NCI-H510A (cell line): ENCODE measurements at places on chromosomes 3 and 15.

DNA sequence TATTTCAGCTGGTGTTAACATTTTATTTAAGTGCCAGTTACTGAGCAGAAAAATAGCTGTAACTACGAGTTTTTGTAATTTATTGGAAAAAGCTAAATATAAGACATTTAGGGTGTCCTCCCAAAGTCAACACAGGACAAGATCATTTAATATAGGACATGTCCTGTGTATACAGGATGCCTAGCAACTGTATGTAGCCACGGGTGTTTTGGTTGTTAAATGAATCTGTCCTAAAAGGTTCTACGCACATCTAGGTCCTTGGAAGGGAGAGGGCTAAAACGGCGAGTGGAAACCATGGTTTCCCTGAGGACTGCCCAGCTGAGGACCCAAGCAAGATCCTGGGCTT is 565 bp upstream of the ZNF621 start:
- DNase-seq = no peak

GRCh38 chr15:26294059-26294689 is 431.0 kb upstream of the ATP10A start:
- peak; percentile 16 for DNase-seq

DNA sequence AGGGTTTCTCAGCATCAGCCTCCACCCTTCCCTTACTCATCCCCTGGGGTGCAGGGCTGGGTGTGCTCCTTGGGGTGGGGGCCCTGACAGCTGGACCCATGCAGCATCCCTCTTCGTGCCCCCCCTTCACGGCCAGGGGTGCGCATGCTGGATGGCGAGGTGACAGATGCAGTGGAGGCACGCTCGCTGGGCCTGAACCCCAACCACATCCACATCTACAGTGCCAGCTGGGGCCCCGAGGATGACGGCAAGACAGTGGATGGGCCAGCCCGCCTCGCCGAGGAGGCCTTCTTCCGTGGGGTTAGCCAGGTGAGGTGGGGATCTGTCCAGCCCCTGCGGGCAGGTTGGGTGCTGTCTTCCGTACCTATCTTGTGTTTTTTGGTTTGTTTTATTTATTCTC is 6.3 kb upstream of the FES start:
- DNase-seq = no peak

- no peak for DNase-seq
Observed at GRCh38 chr3:62940771-62941563, 65.8 kb upstream of the CADPS start.

GRCh38 chr15:101104141-101104540 is 147.7 kb downstream of the CHSY1 start:
- DNase-seq = no peak

- DNase-seq = no peak
Observed at GRCh38 chr3:159616234-159616825, 372.3 kb upstream of the IL12A start.

- peak; percentile 28 for DNase-seq
Observed at GRCh38 chr15:53251996-53252395, 461.9 kb upstream of the ONECUT1 start.

DNA sequence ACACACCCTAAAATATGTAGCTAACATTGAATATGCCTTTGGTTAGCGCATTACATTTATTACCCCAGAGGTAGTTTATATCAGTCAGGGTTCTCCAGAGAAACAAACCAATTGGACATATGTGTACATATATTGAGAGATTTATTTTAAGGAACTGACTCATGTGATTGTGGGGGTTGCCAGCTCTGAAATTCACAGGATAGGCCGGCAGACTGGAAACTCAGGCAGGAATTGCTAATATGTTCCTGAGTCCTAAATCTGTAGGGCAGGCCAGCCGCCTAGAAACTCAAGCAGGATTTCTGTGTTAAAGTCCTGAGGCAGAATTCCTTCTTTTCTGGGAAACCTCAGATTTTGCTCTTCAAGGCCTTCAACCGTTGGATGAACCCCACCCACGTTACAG is 189.7 kb downstream of the CDIN1 start:
- DNase-seq = no peak

DNA sequence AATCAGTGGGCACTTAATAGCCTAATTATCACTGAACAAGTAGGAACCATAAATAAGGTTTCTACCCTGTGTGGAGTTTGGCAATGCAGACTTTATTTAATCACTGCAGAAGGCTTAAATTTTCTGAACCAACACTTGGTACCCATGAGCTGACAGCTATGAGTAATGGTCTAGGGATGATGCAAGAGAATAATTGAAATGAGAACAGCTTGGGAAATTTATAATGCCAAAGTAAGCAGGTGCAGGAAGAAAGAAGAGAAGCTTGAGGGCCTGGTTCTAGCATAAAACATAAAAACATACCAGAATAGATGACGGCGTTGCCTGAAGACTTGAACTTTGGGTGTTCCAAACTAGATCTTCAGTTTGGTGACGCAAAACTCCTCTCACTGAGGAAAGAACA is 67.0 kb downstream of the IMPG2 start:
- DNase-seq = no peak

DNA sequence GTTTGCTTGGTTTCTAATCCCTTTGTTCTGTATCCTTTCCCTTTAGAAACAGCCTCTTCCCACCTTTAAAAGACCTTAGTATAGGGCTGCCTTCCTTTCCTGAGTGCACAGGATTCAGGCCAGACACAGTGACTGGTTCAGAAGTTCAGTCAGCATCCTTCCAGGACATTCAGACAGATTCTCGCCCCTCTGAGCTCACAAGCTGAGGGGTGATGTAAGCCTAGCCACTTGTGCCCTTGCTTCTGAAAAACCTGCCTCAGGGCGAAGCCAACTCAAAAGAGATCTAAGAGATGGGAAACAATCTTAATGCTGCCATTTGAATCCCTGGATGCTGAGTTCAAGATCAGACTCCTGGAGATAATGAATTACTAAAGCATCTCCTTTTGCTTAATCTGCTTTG is 6.7 kb upstream of the NSMCE3 start:
- DNase-seq = no peak

DNA sequence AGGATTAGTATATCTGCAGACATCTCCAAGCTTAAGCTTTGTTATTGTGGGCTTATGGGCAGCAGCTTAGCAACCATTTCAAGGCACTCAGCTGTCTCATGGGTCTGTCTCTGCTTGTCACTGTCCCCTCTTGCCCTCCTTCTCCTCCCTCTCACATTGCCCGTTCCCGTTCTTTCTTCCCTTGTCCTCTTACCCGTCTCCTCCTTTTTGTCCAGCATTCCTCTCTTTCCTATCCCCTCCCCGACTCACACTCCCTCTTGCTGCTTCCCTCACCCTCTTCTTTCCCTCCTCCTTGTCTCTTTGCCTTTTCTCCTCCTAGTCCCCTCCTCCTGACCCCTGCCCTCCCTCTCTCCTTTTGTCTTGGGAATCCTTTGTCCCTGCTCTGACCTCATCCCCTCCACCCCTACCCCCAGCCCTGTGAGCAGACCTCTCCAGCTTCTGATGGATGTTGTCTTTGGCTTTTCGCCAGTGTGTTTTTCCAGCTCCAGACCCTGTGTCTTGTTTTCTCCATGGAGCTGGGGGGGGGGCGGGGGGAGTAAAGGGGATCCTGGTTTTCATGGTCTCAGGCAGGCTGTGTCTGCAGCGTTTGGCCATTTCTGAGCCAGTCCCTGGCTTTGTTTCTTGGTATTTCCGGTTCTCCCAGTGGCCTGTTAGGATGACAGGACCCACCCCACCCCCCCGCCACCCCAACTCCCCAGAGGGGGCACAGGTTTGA is 47.9 kb upstream of the TRAK1 start:
- DNase-seq = peak; percentile 51

- no peak for DNase-seq
Observed at GRCh38 chr3:105513042-105513441, 146.3 kb downstream of the ALCAM start.

DNA sequence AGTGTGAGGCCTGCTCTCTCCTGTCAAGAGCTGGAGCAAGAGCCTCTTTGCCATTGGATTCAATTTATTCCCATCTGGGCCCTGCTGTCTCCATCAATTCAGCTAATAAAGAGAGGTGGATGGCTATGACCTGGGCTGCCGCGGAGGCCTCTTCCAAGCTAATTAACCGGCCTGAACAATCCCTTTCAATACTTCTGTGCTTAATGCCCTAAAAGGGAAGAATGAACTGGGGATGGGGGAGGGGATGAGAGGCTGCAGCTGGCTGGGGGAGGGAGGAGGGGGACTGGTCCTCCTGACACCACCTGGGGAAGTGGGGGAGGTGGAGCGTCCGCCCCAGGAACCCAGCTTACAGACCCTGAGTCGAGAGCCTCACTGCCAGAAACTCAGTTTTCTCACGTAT is 33.4 kb upstream of the PRR23E start:
- DNase-seq = peak; percentile 90

- no peak for DNase-seq
Observed at GRCh38 chr3:15563190-15563589, 38.2 kb downstream of the HACL1 start.

GRCh38 chr3:110736332-110736731 is 335.3 kb upstream of the NECTIN3 start:
- no peak for DNase-seq

- no peak for DNase-seq
Observed at GRCh38 chr3:146449613-146450012, 19.7 kb downstream of the PLSCR2 start.

GRCh38 chr3:23117856-23118255 is 85.3 kb upstream of the UBE2E2 start:
- DNase-seq = no peak

DNA sequence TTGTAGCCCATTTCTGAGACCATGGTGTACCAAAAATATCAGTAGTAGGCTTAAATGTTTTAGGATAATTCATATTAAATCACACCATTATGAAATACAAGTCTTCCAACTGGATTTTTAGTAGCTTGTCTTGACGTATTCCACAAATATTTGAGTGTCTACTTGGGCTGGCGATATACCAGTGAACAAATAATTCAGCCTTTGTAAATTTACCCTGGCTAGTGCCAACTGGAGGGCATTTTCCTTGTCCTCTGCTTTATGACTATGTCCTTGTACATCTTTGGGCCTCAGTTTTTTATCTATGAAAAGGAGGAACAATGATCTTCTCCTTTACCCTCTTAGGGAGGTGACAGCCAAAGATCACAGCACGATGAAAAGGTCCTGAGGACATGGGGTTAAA is 114.8 kb downstream of the FRMD4B start:
- no peak for DNase-seq

- no peak for DNase-seq
Observed at GRCh38 chr15:62240121-62241096, 75.3 kb upstream of the C2CD4B start.

- no peak for DNase-seq
Observed at GRCh38 chr3:9793161-9793781, 389 bp downstream of the ARPC4 start.

GRCh38 chr3:71754610-71755253 is 1.1 kb downstream of the GPR27 start:
- no peak for DNase-seq

DNA sequence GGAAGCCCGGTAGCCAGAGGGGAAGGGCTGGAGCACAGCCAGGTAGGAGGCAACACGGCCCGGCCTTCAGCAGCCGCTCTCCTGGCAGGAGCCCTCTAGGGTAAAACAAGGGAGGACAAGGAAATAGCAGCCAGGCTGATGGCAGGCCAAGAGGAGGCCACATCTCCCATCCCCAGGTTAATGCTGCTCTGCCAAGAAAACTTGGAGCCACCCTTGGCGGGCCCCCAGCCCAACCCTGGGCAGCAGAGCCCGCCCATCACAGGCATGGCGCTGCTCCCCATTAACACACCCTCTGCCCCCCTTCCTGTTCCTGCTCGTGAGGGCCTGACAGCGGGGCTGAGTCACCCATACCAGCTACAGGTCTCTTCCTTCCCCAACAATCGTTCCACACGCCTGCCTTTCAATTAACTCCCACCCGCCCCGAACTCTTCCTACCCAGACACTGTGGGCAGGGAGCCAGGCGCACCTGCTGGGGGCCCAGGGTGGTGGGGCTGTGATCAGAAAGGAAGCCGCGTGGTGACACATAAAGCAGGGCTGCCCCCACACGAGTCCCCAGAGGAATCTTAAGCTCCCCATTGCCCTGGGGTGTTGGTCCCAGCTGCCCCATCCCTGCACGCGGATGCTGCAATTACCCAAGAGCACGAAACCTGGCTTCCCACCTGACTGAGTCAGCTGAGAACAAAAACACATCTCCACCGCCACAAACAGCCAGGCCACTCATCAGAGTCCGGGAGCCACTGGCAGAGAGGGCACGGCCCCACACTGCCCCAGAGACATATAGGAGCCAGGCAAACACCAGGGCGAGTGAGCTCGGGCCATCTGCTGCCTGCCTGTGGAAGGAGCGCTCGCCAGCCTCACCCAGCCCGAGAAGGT is at the start of gene C15orf62:
Gene C15orf62 (plus strand): TSS at position 707 of the 873 bp plus-strand sequence. CDS start 516 bp downstream, outside the sequence.
- no peak for DNase-seq

GRCh38 chr3:48634661-48635221 is 520 bp downstream of the SLC26A6 start:
- no peak for DNase-seq

DNA sequence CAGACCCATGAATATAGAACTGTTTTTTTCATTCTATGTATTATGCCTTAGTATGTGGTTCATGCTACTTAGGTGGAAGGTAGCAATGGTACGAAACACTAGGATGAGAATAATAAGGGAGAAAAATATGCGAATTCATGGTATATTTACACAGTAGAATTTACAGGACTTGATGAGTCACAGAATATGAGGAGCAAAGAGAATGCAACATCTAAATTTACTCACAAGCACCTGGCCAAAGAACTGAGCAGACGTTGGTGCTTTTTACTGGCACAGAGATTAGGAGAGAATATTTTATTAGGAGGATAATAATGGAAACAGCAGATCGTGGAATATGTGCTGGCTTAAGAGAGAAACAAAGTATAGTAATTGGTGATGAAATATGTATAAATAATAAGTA is 785.4 kb upstream of the ROBO1 start:
- no peak for DNase-seq

DNA sequence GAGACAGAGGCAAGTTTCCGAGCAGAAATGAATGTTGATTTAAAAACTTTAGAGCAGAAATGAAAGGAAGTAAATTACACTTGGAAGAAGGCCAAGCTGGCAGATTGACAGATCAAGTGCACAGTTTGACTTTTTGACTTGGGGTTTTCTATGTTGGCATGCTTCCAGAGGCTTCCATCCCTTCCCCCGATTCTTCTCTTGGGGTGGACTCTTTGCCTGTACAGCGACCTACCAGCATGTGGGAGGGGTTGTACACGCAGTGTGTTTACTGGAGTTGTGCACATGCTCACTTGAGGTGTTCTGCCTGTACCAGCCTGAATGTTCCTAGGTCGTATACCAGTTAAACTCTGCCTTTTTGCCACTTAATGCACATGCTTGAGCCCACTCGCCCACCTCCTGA is 701.5 kb upstream of the GBE1 start:
- no peak for DNase-seq

- DNase-seq = no peak
Observed at GRCh38 chr15:51621155-51621765, 1.3 kb downstream of the DMXL2 start.

- no peak for DNase-seq
Observed at GRCh38 chr3:22115581-22115980, 364.6 kb upstream of the ZNF385D start.

- DNase-seq = no peak
Observed at GRCh38 chr3:21534462-21534861, 216.5 kb downstream of the ZNF385D start.

DNA sequence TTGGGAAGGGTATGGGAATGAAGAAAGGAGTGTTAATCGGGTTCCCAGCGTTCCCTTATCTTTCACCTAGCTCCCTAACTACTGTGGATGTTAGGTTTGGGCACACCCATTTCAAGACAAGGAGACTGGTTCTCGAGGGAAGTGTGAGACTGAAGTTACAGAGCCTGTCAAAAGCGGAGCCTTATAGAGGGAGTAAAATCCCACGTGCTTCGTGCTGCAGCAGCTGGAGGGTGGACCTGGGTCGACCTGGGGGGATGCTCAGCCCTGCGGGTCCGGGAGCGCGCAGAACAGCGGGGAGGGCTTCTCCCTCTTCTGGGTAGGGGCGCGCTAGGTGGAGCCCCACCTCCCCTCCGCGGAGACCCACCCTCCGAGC is 314 bp upstream of the TMED3 start:
- no peak for DNase-seq
